ENCODE measurements at places on chromosomes 2 and 18.

DNA sequence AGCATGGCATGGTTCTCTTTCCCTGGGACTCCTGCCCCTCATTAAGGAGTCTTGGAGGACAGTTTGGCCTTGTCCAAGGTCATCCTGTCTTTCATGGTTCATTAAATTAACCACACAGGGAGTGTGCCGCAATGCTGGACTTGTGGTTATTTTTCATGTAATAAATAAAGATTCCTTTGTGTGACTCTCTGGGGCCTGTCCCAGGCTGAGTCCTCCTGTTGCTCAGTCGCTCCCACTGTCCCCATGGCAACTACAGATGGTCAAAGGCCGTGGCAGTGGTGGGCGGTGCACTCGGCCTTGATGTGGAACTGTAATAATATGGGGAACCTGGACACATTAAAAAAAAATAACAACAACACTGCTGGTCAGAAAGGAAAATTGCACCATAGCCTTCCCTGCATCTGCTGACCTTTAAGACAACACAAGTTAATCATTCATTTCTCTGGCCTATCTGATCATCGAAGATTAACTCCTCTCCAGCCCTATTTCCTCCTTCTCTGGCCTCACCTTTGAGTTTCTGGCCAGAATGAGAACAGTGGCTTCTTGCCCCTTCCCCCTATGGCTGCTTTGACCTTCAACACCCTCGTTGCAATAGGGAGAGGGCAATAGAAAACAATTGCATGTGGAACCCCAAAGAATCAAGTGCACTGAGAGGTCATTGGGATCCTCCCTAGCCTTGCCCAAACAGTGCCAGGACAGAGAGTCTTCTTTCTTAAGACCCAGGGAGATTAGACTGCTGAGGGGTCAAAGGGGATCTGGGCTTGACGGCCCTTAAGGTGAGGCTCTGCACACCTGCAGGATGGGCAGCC, 44.7 kb downstream of the PSD4 start:
- DNase-seq: peak; percentile 78

- no peak for DNase-seq
These were observed 113.0 kb downstream of the PIK3C3 start for GRCh38 chr18:42068030-42068429.

- no peak for DNase-seq
These were observed 36.8 kb downstream of the PDIA6 start for GRCh38 chr2:10775831-10776230.

DNA sequence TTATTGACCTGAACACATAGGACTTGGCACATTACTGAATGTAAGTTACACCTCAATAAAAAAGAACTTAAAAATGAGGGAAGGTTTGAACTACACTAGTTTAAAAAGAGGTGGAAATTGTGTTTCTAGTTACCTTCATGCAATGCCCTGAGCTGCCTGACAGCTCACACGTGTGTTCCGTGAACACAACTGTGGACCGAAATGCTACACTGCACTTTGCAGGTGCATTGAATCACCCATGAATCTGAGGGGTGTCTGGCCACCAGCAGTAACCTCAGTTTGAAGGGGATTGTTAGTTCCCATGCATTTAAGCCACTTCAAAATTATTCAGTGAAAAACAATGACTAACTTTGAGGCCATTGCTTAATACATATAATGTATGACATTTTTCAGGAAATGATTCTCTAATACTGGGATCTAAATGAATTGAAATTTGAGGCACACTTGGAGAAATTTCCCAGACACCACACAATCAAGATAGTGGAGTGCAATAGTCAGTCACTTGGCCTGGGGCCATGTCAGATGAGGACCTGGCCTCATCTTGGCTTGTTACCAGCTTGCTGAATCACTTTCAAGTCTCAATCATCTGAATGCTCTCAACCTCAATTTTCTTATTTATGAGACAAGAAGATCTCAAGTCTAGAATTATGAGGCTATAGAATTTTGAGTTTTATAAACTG, 59.3 kb downstream of the MYL12B start:
- DNase-seq: no peak

GRCh38 chr18:70068981-70069380, 121.3 kb upstream of the CD226 start:
- no peak for DNase-seq

- DNase-seq: peak; percentile 62
These were observed 1.6 kb upstream of the LPIN1 start for GRCh38 chr2:11744631-11745394.

DNA sequence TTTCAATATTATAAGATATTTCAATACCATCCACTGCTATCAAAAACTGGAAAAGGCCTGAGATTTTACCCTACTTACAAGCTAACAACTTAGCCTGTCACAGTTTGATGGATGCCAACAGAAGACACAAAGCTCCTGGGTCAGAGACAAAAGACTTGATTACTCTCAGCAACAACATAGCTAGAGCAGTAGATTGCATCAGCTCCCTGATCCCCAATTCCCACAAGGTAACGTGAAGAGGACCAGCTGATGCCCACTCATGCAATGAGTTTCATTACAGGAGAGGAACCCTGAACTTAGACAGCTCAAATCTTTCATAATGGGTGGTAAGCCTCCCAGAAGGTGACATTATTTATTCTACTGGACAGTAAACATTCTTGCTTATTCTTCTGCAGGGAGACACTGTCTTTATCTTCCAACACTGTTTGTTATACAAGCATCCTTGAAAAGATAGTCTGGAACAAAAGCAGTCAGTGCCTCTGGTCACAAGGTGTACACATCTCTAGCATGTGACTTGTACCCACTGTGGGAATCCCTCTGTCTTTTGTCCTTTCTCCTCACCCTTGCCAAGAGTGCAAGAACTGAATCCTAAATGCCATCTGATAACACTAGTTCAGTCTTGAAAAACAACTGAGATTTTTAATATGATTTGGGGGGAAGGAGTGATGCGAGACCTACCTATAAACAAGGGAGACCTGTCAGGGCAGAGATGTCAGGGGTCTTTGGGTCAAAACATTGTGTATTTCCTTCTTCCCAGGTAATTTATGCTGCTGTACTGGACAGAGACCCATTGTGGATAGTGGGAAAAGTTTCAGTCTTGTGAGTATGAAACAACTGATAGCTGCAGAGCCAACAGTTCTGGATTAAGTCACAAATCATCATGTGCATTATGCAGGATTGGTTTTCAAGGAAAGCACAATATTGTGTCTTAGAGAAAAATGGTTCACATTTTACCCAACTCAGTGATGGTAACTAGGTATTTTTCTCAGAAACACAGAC, 102.4 kb downstream of the AOX1 start:
- DNase-seq: no peak

DNA sequence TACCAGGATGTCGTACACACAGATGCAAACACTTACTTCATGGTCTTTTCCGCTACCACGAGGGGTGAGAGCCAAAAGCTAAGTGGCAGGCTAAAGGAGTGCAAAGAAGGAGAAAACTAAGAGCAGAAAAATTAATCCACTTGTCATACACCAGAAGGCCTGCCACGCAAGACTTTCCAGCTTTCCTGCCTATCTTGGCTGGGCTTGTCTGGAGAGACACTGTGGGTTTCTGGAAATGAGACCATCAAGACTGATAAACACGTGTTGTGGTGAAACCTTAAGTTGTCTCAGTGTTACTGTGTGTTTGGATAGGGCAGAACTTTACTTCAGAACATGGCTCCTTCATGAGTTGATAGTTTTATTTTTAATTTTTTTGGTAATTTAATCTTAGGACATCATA, 175.6 kb downstream of the FMNL2 start:
- no peak for DNase-seq

DNA sequence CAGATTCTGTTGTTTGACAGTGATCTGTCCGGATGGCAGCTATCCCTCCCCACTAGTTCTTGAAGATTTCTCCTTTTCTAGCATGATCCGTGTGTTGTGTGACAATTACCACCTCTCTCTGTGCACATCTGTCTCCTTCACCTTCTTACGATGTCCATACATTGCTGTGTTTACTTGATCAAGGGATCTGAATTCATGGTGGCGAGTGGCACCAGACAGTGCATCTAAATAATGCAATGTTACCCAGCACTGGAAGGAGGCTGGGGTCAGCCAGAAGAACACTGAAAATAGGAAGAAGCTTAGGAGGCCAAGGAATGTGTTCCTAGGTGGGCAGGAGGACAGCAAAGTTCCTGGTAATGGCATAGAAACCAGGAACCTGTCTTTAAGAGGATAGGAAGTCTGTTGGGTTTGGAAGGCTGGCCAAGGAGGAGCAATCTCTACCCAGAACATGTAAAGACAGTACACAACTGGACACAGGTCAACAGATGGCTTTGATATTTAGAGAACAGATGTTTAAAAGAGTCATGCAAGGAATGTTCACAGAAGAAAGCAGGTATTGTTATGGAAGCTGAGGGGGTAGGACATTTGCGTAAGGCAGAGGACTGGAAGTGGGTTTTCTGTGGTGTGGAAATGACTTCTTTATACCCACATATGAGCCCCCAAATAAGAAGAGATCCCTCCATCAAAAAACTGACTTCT, 126.4 kb downstream of the HRH4 start:
- DNase-seq: no peak

- no peak for DNase-seq
These were observed 131.4 kb downstream of the MSH2 start for GRCh38 chr2:47534179-47534919.

DNA sequence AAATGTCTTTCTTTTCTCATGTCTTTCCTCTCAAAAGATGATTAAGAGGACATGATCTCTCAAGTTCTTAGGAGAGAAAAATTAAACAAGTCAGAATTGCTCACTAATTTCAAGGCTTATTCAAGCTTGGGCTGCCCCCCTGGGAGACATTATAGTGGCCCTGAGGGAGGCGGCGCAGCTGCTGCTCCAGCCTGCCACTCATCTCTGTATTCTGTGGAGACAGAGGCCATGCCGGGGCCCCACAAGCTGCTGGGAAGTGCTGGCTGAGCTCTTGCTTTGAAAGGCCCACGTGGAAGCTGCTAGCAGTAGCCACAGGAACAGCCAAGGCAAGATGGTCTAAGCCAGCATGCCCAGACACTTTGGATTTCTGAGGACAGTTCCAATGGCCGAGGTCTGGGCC, 267.4 kb downstream of the LNPK start:
- peak; percentile 40 for DNase-seq

GRCh38 chr2:211216221-211216620, 659.8 kb downstream of the CPS1 start:
- no peak for DNase-seq

DNA sequence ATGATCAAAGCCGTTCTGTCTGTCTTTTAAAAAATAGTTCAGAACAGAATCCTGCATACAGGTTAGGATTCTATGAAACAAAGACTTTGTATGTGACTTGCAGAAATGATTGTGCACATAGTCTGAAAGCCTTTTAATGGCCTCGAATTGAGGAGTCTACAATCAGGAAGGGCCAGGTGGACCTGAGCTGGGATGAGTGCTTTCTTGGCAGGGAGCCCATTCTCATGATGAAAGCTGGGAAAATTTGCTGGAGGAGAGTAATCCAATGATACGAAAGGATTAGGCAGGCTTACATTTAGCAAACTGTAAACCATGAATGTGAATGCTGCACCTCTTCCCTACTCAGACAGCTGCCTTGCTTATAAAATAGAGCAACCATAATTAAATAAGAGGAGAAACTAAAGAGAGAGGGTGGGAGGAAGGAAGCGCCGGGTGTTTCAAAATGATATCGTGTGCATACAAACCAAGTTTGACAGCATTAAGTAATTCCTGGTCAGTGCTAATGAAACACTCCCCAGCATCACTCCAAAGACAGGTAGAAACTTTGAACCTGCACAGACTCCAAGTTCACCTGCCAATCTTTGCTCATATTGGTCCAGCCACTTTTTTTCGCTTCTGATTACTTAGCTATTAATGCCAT, 23.7 kb upstream of the CXCR4 start:
- no peak for DNase-seq

- no peak for DNase-seq
These were observed 1.9 kb downstream of the CLK1 start for GRCh38 chr2:200862532-200863000.

DNA sequence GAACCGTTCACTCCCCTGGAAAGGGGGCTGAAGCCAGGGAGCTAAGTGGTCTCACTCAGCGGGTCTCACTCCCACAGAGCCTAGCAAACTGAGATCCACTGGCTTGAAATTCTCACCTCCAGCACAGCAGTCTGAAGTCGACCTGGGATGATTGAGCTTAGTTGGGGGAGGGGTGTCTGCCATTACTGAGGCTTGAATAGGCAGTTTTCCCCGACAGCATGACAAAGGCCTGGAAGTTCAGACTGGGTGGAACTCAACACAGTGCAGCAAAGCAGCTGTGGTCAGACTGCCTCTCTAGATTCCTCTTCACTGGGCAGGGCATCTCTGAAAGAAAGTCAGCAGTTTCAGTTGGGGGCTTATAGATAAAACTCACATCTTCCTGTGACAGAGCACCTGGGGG, 292.5 kb downstream of the NUP35 start:
- DNase-seq: no peak

GRCh38 chr2:216492597-216493333, 5.9 kb upstream of the RPL37A start:
- no peak for DNase-seq

DNA sequence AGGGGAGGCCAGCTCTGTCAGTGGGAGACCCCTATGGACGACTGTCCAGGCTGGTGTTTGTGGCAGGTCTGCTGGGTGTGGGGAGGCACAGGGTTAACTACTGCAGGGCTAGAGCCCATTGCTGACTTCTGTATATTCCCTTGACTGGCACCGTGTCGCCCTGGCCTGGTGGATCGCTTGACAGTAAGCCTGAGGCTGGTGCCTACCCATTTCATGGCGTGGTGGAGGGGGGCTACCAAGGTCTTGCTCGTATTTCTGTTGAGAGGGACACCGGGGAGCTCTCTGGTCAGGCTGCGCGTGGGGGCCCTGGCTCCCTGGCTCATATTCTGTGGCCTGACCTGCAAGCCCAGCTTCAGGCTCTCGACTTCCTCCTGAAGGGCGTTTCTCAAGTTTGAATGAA, 119.7 kb downstream of the ACOXL start:
- DNase-seq: no peak

DNA sequence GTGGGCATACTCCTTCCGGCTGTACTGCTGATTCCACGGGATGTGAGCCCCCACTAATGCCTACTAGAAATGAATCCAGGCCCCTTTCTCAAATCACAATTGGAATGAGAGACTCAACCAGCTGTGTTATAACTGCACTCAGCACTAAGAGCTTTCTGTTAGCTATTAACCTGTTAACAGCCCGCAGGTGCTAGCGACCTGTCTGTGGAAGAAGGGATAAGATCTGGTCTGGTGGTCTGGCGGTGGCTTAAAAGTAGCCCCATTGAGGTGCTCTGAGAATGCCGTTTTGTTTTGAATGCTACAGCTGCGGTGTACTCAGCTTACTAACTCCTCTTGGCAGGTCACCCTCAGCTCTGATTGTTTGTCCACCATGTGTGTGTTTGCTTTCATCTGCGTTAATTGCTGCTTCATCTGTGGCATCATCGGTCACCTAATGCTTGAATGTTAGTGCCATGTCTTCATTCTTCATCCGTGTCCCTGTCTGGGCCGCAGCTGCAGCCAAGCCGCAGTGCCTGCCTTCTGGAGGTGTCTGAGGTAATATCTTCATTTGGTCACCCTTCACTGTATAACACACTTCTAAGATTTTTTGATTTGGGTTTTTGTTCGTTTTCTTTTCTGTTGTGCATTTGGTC, 16.3 kb downstream of the RAB12 start:
- DNase-seq: no peak

DNA sequence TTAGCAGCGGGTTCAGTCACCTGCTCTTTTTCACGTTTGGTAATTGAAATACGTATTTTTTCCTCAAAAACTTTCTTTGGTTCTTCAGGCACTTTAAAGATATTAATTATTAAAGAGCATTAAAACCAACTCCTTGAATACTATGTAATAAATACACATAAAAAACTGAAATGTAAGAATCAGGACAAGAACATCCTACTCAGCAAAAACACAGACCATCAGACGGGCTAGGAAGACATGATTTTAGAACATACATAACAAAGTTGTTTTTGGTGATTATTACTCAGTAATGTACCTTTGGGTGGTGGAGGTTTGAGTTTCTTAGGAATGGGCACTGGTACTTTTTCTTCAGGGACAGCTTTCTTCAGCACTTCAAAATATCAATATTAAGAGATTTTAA, 126.1 kb downstream of the TTN start:
- no peak for DNase-seq
